ENCODE measurements at places on chromosomes 5 and 9.
A peak's percentile ranks its signal among the peaks of the same experiment; 100 is the strongest.

DNA sequence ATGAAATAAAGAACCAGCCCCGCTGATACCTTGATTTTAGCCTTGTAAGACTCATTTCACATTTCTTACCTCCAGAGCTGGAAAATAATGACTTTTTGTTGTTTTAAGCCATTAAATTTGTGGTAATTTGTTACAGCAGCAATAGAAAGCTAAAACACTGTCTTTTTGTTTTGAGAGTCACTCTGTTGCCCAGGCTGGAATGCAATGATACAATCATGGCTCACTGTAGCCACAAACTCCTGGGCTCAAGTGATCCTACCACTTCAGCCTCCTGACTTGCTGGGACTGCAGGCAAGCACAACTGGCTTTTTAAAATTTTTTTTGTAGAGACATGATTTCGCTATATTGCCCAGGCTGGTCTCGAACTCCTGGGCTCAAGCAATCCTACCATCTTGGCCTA lies 34.7 kb upstream of the MYO10 start:
- DNase-seq = no peak

GRCh38 chr5:156181656-156182055 lies 145.3 kb upstream of the SGCD start:
- DNase-seq = no peak

DNA sequence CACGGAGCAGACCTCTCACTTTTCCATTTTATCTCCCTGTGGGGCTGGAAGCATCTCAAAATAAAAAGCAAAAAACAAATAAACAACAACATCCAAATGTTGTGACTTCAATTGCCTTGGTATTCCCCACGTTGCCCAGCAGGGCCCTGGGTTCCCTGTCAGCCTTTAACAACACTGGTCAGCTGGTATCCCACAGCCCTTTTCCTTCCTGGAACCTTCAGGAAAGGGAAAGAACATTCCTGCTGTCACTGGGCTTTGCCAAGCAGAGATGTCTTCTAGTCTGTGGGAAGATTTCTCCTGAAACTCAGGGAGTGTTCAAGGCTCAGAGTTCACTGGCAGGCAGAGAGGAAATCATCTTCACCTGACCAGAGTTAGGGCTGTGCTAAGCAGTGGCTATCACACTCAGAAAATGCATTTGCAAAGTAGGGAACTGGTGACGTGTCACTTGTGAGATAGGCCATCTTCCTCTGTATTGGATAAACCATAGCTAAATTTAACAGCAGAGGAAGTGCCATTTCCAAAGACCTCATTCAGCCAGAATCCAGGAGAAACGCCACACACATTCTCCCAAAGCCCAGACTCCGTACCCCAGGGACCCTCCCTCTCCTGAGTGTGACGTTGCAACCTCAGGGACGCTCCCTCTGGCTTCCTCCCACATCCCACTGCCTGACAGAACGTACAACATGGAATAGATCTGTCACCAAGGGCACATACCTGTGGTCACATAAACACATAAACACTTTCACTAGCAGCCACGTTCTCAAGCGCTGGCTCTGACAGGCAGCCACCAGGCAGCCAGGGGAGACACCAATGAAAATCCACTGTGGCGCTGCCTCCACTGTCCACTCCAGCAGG lies 274.0 kb upstream of the DAPK1 start:
- no peak for DNase-seq

- no peak for DNase-seq
Observed at GRCh38 chr5:40614466-40614865, 65.2 kb upstream of the PTGER4 start.

DNA sequence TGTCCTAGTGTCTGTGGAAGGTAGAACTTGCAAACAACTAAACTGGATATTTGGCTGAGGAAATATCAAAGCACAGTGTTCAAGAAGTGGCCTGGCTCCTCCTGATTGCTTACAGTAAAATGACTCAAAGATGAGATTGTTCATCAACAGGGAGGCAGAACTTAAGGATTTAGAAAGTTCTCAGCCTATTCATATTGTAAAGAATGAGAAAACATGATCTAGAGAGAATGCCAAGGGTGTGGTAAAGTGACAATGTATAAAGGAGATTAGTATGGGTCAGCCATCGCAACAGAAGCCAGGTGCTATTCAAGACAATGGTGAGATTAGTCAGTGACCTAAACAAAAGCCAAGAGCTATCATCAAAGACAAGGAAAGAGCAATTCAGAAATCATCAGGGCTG lies 372.3 kb downstream of the SPOCK1 start:
- peak; percentile 39 for DNase-seq
